Stromal cell of bone marrow (primary cell): ENCODE measurements at places on chromosomes 2 and 18.
A peak's percentile ranks its signal among the peaks of the same experiment; 100 is the strongest.

GRCh38 chr18:9814431-9814830 lies 71.3 kb upstream of the TXNDC2 start:
- peak; percentile 73 for DNase-seq

- peak; percentile 8 for DNase-seq
Observed at GRCh38 chr2:75200140-75201096, 1.1 kb upstream of the TACR1 start.

GRCh38 chr2:71545572-71546274 lies 92.4 kb downstream of the DYSF start:
- DNase-seq: peak; percentile 18

DNA sequence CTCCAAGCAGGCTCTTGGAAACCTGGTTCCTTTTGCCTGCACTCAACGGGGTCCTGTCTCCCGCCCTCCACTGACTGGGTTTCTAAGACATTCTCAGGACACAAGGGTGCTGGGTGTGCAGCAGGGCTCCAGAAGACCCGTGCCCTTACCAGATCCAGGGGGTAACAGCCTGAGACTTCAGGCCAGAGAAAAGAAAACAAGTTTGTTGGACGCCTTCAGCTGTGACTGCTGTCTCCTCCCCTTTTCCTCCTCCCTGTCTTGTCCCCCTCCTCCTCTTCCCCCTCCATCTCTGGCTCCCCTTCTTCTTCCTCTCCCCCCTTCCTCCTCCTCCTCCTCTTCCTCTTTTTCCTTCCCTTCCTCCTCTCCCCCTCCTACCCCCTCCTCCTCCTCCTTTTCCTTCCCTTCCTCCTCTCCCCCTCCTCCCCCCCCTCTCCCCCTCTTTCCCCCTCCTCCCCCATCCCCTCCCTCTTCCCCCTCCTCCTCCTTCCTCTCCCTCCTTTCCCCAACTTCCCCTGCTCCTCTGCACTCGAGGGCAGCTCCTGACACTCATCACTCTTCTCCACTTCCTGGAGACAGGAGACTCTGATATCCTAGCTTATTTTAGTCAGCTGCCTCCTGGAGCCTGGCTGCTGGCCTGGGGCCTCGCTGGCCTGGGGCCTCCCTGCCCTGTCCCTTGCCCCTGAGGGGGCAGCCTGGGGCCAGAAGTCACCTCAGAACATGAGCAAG lies 12.4 kb downstream of the ADRA2B start:
- no peak for DNase-seq

GRCh38 chr2:188811522-188811921 lies 162.7 kb upstream of the COL3A1 start:
- DNase-seq: peak; percentile 71

DNA sequence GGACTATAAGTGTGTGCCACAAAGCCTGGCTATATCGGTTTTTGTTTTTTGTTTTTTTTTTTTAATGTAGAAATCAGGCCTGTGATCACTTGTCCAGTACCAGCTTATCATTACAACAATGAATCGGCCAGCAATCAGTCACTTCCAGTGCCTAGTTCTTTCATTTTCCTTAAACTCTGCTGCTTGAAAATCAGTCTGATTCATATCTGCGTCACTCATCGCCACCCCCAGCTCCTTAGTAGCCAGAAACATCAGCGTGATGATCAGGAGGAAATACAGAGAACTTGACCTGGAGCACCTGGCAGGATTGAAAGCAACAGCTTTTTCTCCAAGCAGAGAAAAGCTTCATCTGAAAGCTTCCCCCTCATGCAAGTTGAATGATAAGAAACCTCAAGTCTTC lies 75.4 kb downstream of the SPTBN1 start:
- no peak for DNase-seq

DNA sequence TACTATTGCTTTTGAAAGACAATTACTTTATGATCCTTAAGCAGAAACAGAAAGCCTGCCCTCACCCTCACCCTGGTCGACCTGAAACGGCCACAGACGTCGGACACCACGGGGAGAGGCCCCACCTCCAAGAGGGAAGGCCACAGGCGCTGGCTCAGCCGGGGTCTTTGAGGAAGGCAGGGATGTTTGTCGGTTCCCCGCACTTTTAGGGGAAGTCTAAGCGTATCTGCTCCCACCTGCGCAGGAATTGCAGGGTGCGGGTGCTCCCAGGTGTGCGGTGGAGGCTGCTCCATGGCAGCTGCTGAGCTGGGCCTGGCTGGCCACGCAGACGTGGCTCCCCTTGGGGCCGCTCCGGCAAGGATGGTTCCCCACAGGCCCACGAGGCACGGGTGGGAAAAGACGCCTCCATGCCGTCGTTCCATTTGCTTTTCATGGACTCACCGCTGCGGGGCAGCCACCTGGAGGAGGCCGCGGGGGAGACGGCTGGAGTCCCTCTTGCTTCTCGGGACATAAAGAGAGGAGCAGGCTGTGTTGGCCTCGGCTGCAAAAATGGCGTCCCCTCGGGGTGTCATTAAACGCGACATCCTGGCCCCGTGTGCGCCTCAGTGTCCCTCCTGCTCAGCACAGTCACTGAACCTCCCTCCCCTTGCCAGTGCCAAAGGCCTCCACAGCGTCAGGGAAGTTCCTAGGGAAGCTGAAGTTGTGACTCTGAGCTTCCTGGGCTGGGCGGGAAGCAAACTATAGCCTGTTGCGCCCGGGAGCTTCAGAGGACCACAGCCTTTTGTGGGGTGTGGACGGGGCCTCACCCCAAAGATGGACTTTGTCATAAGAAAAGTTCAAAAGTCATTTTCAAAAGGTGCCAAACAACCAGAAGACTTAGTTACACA lies 63.4 kb downstream of the NFATC1 start:
- DNase-seq: no peak

DNA sequence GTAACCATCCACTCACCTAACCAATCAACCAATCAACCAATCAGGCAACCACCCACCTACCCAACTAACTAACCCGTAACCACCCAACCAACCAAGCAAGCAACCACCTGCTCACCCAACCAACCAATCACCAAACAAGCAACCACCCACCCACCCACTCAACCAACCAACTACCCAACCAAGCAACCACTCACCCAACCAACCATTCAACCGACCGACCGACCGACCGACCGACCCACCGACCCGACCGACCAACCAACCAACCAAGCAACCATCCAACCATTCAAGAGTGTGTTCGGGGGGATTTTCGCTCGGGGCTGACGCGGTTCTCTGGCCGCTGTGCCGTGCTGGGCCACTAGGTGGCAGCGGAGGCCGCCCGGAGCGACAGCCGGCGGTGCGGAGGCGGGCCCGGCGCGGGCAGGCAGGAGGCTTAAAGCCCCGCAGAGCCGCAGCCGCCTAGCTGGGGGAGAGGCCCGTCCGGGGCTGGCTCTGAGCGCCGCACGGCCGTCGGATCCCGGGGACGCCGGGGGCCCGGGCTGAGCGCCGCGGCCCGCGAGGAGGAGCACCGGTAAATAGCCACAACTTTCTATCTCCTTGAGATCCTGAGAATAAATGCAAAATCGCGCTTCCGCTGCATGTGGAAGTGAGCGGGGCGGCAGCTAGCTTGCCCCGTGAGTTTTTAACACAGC lies at the start of gene MC5R:
TSS of gene MC5R (plus strand) at position 443 of the 689 bp plus-strand sequence. CDS start 1,617 bp downstream, outside the sequence.
- no peak for DNase-seq
